ENCODE measurements at places on chromosomes 4 and X. TPM values are rescaled to one million over a fixed set of nuclear protein-coding genes. Genes with fewer than 3 reads are reported as not detected.

CNGA1 gene
- not detected for total RNA-seq

ADH1A gene
- total RNA-seq, result not detected

MAGEA11 gene
- under 0.01 TPM for total RNA-seq

SPANXN3 gene
- not detected for total RNA-seq

ZCCHC4 gene
- 16.9 TPM for total RNA-seq

HTR2C gene
- total RNA-seq, result not detected

DUX4 gene
- not detected for total RNA-seq

ALB gene
- total RNA-seq, result not detected

TRIM60 gene
- not detected for total RNA-seq

TMEM128 gene
- 24.6 TPM for total RNA-seq

MND1 gene
- 2.2 TPM for total RNA-seq

ASB12 gene
- under 0.01 TPM for total RNA-seq

BANK1 gene
- 0.44 TPM for total RNA-seq

ART3 gene
- not detected for total RNA-seq

TREX2 gene
- total RNA-seq, result 1.7 TPM

IL2RG gene
- total RNA-seq, result not detected

IGFBP7 gene
- total RNA-seq, result 55.9 TPM

GAGE2A gene
- total RNA-seq, result not detected

KCNIP4 gene
- total RNA-seq, result not detected

EDA2R gene
- total RNA-seq, result 22.8 TPM

PAGE5 gene
- not detected for total RNA-seq

PLXNB3 gene
- 6.1 TPM for total RNA-seq

NEXMIF gene
- total RNA-seq, result not detected

GYPA gene
- not detected for total RNA-seq

NDNF gene
- total RNA-seq, result 0.50 TPM

CHRDL1 gene
- 0.99 TPM for total RNA-seq

FABP2 gene
- not detected for total RNA-seq

GLRB gene
- 11.8 TPM for total RNA-seq

CWH43 gene
- not detected for total RNA-seq

CLIC2 gene
- 29.8 TPM for total RNA-seq

DGAT2L6 gene
- total RNA-seq, result not detected

RAB9B gene
- total RNA-seq, result 0.73 TPM

PLS3 gene
- total RNA-seq, result 176 TPM

SAGE1 gene
- not detected for total RNA-seq

EVC2 gene
- total RNA-seq, result 12.7 TPM

TMEM271 gene
- total RNA-seq, result not detected

ETDB gene
- total RNA-seq, result not detected

NPY2R gene
- total RNA-seq, result not detected

GABRQ gene
- 0.17 TPM for total RNA-seq

MAB21L2 gene
- total RNA-seq, result 0.66 TPM

GAB3 gene
- total RNA-seq, result 7.3 TPM

EFHC2 gene
- 0.29 TPM for total RNA-seq

MAGEB17 gene
- not detected for total RNA-seq

RHOXF2B gene
- total RNA-seq, result not detected

Data from smooth muscle cell of trachea (primary cell).